ENCODE measurements at places on chromosomes 3 and 15. TPM values are rescaled to one million over a fixed set of nuclear protein-coding genes. Genes with fewer than 3 reads are reported as not detected.

Gene CFAP91
- total RNA-seq: 0.92 TPM

Gene TTLL13
- total RNA-seq: 0.04 TPM

DNA sequence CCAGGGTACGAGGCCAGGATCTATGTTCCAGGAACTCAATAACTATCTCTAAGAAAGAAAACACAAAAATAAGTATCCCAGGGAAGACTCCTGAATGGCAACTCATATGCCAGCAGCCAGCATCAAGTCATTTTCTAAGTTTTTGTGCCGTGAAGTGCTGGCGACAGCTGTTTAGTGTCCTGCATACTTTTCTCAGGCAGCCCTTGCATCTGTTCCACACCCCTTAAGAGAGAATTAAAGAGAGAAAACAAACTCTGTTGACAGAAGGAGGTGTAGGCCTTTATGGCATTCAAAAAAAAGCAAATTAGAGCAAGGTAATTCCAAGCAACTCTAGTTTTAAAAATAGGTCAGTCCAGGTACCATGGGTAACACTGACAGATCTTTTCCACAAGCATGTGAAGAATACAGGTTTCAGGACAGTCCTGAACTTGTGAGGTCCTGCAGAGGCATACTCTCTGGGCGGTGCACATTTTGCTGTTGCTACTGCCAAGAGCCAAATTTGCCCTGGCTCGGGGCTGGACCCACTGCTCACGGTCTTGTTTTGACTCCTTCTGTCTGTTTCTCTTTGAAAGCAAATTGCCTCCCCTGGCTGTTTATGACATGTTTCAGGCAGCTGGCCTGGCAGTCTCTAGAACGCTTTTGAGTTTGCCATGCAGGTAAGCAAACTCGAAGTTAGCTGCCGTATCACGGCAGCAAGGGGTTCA lies 252.1 kb upstream of the ADAMTS9 start:
- no peak for DNase-seq

Gene KCNMB3
- total RNA-seq: 0.46 TPM

- no peak for DNase-seq
These were observed 86.1 kb downstream of the NAALADL2 start for GRCh38 chr3:174945276-174945675.

DNA sequence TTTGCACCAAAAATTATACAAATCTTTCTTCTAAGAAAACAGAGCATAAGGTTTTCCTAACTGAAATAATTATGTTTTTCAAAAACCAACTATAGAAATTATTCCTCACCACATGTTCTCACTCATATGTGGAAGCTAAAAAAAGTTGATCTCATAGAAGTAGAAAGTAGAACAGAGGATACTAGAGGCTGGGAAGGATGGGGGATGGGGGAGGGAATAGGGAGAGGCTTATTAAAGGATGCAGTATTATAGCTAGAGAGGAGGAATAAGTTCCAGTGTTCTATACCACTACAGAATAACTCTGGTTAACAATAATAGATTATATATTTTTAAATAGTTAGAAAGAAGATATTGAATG lies 12.7 kb upstream of the TMEM212 start:
- no peak for DNase-seq

- DNase-seq: no peak
These were observed 101.9 kb upstream of the TMC3 start for GRCh38 chr15:81475926-81476325.

DNA sequence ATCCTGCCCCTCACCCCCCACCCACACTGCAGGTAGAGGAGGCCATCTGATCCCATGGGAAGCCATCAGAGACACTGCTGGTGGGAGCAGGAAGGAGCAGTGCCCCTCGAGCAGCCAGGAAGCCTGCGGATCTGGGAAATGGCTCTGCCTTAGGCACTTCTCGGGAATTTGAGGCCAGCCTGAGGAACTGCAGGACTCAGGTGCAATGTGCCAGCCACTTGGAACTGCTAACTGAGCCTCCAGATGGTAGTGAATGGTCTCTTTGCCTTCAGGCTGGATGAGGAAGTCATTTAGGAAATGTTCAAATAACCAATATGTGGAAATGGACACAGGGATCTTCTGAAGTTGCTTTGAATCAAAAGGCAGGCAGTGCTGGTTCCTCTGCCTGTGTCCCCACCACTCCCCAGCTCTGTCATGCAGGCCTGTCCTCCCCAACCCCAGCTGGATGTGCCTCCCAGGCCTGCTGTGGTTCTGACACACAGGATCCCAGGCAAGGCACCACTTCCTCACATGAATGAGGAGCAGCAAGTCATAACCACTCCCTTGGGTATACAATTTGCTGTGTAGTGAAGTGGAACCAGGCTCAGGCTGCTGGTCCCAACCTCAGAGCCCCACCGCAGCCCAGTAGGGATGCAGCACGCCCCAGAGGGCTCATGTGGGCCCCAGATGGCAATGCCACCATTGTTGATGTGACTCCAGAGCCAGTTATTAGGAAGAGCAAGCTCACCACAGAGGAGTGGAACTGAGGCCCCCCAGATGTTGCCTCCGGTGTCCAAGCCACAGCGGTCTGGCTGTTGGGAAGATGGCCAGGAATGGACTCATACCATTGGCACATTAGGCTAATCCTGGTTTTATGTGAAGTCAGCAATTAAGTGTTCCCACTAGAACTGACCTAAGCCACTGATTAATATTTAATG lies 46.5 kb upstream of the LIMD1 start:
- DNase-seq: no peak
